ENCODE measurements at places on chromosomes 5 and 9.

GRCh38 chr5:173557123-173557903 lies 59.1 kb downstream of the BOD1 start:
- no peak for DNase-seq

- no peak for DNase-seq
Observed at GRCh38 chr5:119393746-119394145, 37.9 kb downstream of the TNFAIP8 start.

DNA sequence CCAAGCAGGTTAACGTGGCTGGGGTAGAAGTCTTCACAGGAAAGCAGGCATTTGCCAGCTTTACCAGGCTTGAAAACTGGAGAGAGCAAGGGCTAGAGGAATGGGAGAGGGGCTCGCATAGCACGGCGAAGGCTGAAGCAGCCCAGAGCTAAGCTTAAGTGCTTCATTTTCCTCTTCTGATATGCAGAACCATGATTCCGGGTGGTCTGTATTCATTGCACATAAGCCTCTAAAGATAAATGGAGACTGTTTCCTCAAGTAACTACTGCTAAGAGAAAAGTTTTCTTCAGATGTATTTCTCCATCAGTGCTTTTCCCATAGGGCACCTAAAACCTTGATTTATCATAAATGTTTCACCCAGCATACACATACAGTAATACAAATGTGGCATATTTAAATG lies 414.1 kb downstream of the MLLT3 start:
- DNase-seq = no peak

DNA sequence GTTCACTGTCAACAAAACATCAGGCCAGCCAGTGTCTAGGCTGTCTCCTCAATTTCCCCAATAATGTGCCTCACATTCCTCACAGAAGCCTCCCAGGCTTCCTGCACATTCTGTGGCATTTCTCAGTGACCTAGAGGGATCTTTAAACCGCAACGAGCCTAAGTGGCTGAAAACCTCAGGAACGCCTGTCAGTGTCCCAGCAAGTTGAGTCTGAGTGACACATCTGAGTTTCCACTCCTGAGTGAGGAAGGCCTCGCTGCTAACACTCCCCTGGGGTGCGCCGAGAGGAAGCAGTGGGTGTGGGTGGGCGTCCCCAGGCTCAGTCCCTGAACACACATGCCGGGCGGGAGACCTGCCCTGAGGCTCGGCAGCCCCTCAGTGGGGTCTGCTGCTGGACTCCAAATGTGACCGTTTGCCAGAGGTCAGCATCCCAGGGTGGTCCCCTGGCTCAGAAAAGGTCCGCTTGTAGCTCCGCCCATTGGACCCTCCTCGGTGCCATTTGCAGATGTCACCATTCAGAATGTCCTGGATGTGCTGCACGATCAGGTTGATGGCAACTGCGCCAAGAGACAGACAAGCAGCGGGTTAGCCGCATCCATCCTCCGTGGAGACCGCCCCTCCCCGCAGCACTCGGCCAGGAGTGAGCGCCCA lies 6.3 kb downstream of the UCK1 start:
- no peak for DNase-seq

DNA sequence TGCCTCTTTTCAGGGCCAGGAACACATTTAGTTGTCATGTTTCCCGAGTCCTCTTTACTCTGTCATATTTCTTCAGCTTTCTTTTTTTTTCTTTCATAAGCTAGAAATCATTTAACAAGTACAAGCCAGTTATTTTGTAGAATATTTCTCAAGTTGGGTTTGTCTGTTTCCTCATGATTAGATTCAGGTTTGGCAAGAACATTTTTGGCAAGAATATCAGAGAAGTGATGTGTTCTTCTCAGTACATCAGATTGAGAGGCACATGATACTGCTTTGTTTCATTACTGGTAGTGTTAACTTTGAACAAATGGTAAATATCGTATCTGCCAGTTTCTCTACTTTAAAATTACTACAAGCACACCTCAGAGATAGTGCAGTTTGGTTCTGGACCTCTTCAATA lies 45.1 kb downstream of the PCSK5 start:
- DNase-seq = no peak

DNA sequence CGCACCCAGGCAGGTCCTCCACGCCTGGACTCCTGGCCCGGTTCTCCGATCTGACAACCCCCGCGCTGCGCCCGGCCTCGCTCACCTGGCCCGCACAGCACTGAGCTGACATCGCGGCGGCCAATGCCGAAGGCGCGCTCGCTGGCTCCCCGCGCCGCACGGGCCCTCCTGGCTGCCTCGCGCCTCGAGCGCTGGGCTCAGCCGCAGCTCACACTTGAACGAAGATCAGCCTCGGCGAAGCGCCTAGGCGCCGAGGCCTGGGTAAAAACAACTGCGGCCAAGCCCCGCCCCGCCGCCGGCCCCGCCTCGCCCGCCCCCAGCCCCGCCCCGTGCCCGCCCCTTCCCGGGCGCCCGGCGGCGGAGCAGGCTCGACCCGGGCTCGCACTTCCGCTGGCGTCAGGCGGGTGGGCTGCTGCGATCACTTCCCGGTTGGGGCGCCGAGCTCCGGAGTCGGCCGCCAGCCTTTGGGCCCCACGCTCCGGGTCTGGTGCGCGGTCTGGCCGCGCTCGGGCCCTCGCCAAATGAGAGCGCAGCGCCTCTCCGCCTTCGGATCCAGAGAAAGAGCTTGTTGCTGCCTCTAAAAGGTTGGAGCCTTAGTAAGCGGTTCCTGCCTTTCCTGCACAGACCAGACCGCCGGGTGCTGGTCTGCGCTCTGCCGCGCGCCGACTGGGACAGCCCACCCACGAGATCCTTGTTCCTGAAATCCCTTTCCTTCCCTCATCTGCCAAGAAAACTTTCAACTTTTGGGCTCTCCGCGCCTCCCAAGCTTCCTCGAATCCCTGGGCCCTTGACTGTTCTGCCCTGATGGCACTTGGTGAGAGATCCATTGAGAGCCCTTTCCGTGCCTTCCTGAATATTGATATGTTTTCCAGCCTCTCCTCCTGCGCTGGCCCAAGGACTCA lies at the start of gene SERINC5:
Gene SERINC5, minus strand, starts transcription at position 238 of the 902 bp plus-strand sequence. Its CDS starts 126 bp downstream, at position 112.
- DNase-seq = peak; percentile 88

DNA sequence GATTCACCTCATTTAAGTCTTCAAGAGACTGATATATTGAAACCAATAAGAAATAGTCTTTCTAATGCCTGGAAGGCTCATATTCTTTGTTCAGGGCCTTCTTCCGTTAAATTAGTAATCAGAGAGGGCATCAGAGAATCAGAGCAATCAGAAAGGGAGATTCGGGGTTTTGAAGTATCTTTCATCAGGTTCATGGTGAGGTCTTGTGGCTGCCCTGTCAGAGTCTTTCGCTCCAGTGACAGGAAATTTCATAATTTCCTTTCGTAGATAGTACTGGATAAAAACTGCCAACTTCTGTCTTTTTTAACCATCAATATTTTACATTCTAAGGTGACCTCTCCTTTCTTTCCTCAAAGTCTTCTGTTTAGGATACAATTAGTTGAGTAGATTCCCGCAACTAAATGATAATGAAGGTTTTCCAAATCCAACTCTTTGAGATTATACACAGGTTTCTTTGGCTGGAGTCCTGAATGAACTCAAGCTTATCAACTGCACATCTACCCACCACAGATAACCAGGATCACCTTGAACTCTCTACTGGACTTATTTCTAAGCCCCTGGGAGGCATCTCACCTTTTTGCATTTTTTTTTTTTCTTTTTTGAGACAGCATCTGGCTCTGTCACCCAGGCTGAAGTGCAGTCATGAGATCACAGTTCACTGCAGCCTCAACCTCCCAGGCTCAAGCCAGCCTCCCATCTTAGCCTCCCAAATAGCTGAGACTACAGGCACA lies 5.5 kb downstream of the IL31RA start:
- no peak for DNase-seq

- no peak for DNase-seq
Observed at GRCh38 chr5:6827526-6828219, 114.4 kb downstream of the TENT4A start.

GRCh38 chr9:33437898-33438297 lies 9.5 kb downstream of the AQP3 start:
- DNase-seq = no peak

DNA sequence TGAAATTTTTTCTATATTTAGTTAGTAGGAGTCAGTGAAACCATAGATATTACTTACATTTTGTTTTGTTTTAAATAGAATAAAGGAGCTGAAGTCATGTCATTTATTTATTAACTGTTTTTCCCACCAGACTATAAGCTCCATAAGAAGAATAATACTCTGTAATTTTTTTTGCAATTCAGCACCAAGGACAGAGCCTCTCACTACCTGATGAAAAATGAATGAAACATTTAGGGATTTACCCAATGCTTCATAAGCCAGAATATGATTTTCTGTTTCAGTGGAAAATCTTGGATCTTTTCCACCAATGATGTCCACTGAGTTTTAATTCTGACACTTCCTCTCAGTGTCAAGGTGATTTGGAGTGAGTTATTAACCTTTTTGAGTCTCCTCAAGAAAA lies 624.9 kb upstream of the GRAMD2B start:
- peak; percentile 49 for DNase-seq

- no peak for DNase-seq
Observed at GRCh38 chr9:98329281-98329680, 73.8 kb upstream of the TBC1D2 start.

DNA sequence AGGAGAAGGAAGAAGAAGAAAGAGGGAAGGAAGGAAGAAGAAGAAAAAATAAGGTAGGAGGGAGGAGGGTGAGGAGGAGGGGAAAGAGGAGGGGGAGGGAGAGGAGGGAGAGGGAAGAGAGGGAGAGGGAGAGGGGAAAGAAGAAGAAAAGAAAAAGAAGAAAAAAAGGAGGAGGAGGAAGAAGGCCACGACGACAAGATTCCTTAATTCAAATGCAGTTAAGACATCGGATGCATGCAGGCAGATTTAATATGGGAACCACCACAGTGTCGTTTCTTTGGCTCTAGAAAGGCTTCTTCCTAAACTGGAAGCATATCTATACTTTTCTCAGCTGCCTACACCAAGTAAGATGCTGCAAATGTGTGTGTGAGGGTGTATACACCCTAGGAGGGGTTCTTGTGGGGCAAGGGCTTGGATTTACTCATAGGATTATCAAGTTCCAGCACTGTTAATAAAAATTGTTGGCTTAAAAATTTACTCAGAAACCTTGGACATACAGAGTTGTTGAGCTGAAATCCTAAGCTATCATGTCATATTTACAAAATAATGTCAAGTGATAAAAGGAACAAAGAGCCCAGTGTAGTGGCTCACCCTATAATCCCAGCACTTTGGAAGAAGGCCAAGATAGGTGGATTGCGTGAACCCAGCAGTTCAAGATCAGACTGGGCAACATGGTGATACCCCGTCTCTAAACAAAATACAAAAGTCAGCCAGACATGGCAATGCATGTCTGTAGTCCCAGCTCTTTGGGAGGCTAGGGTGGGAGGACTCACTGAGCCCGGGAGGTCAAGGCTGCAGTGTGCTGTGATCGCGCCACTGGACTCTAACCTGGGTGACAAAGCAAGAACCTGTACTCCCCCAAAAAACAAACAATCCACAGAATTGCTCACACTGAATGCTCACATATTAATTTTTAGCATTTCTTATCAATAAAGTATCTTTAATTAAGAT lies 108.5 kb downstream of the UBAP2 start:
- DNase-seq = peak; percentile 65

DNA sequence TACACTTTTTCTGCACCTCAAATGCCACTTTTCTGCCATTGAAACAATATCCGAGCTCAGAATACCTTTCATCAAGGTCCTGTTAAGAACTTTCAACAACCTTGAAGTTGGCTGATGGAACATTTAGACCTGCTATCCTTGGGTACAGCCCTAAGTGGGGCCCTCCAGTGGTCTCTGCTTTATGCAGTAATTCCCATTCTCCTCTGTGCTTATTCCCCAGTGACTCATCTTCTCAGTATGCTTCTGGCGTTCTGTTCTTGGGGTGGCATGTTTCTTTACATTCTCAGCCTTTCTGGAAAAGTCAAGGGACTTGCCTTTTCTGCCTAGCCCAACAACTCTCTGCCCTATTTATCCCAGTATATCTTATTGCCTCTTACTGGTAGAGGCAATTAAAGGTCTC lies 7.1 kb downstream of the ANP32B start:
- DNase-seq = peak; percentile 34

DNA sequence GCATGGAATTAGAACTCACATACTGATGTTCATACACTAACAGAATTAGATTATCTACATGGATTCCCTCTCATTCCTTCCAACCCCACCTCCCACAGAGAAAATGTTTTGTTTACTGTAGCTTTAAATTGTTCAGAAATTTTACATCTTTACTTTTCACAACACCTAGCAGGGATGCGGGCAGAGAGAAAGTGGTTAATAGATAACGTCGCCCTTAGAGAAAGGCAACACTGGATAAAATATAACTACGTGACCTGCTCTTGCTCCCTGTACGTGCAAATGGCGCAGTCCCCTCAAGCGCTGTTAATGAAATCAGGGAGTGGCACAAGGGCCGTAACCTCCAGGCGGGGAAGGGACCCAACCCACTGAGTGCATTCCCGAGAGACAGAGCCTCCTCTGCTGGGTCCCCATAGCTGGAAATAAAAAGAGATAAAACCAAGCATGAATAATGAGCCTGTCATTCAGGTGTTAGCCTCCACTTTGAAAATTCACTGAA lies 125.3 kb upstream of the DAPK1 start:
- DNase-seq = no peak

DNA sequence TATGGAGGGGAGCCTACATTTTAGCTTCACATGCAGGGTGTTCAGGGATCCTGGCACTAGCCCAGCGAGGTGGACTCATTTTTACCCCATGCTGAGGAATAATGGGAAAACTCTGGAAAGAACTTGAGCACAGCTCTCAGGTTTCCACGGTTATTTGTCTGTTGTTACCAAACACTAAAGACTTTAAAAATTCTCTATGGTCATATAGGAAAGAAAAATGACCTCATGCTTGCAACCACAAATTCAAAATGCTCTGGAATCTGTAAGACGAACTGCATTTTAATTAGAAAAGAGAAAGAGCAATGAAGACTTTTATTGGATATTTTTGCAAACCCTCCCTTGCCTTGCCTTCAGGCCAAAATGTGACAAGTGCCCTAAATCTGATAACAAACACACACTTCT lies 606.9 kb downstream of the EBF1 start:
- no peak for DNase-seq

DNA sequence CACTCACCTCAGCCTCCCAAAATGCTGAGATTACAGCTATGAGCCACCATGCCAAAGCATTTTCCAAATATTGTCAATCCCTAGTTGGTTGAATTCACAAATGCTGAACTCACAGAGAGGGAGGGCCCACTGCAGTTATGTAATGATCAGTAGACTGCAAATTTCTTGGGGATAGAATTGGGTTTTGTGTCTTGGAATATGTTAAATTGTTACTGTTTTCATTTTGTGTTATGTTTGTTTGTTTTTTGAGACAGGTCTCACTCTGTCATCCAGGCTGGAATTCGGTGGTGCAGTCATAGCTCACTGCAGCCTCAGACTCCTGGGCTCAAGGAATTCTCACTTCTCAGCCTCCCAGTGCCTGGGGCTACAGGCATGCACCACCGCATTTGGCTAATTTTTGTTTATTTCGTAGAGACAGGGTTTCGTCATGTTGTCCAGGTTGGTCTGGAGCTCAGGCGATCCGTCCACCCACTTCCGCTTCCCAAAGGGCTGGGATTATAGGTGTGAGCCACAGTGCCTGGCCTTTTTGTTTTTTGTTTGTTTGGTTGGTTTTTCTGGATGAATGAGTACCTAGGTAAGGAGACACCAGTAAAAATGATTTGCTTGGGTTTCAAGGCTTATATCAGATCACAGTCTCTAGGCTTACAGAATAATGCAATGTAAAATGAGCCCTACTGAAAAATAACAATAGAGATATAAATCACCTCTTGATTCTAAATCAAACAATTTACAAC lies 31.5 kb upstream of the LMNB1 start:
- no peak for DNase-seq
